Endothelial cell of umbilical vein (primary cell): ENCODE measurements at places on chromosomes 1 and 21. TPM values are rescaled to one million over a fixed set of nuclear protein-coding genes. Genes with fewer than 3 reads are reported as not detected.
A peak's percentile ranks its signal among the peaks of the same experiment; 100 is the strongest.

- no peak overlapping the region for H3K4me3 ChIP-seq
- no peak for DNase-seq
Measured at GRCh38 chr1:216936779-216937178, 213.6 kb upstream of the ESRRG start.

GRCh38 chr1:183942933-183943693 lies 94.4 kb downstream of the COLGALT2 start:
- peaks cover 5% of the 10 kb centered on the region for H3K27me3 ChIP-seq
- H3K27ac ChIP-seq, result no peak overlapping the region
- DNase-seq, result no peak
- no peaks in the 10 kb centered on the region for H3K36me3 ChIP-seq
- H3K4me1 ChIP-seq, result no peaks in the 10 kb centered on the region
- H3K4me3 ChIP-seq, result no peak overlapping the region

DNA sequence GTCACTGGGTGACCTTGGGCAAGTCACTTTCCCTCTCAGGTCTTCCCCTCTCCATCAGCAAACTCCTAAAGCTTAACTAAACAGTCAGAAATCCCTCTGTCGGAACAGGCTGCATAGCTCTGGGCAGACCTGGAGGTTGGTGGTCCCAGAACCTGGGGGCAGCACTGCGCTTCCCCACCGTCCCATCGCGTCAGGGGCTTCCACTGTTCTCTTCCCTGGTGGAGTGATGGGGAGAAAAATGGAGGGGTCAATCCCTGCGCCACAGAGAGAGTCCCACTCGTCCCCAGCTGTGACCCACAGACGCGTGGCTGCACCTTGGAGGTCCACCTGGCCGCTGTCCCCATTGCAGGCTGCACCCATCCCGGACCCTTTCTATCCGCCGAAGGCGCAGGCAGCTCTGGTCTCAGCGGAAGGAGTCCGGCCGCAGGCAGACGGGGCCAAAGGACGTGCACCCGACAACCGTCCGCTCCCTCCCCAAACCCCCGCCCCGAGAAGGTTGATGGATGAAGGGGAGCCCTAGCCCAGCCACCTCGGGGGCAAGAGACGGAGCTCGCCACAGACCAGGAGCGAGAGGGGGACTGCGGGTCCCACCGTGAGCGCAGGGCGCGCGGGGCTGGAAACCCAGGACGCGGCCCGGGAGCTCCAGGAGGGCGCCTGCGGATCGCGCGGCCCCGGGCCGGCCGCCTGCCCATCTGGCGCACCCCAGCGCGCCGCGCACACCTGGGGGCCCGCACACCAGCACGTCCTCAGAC lies 588 bp upstream of the WNT3A start:
- no peak overlapping the region for H3K27ac ChIP-seq
- H3K4me3 ChIP-seq, result no peak overlapping the region
- no peaks in the 10 kb centered on the region for H3K36me3 ChIP-seq

GRCh38 chr1:112061056-112061455 lies 71.6 kb upstream of the KCND3 start:
- H3K4me1 ChIP-seq, result no peaks in the 10 kb centered on the region
- H3K27me3 ChIP-seq, result no peaks in the 10 kb centered on the region
- no peak for DNase-seq
- H3K36me3 ChIP-seq, result no peaks in the 10 kb centered on the region
- H3K27ac ChIP-seq, result no peak overlapping the region

GRCh38 chr1:192737306-192737705 lies 71.5 kb upstream of the RGS2 start:
- no peaks in the 10 kb centered on the region for H3K36me3 ChIP-seq
- H3K4me3 ChIP-seq, result no peak overlapping the region
- H3K27me3 ChIP-seq, result no peaks in the 10 kb centered on the region
- H3K27ac ChIP-seq, result no peak overlapping the region

- H3K27ac ChIP-seq, result no peak overlapping the region
- H3K27me3 ChIP-seq, result peaks cover 12% of the 10 kb centered on the region
- no peaks in the 10 kb centered on the region for H3K4me1 ChIP-seq
- DNase-seq, result no peak
Measured at GRCh38 chr1:26405281-26405915, 5.2 kb upstream of the LIN28A start.

DNA sequence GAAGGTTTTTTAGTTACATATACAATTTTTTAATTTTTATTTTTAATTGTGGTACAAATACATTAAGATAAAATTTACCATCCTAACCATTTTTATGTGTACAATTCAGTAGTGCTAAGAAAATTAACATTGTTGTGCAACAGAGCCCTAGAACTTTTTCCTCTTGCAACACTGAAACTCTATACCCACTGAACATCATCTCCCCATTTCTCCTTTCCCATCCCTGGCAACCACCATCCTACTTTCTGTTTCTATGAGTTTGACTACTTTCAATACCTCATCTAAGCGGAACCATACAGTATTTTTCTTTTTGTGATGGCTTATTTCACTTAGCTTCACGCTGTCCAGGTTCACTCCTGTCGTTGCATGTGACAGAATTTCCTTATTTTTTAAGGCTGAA lies 54.1 kb downstream of the PALMD start:
- H3K4me1 ChIP-seq, result no peaks in the 10 kb centered on the region
- H3K4me3 ChIP-seq, result no peak overlapping the region

DNA sequence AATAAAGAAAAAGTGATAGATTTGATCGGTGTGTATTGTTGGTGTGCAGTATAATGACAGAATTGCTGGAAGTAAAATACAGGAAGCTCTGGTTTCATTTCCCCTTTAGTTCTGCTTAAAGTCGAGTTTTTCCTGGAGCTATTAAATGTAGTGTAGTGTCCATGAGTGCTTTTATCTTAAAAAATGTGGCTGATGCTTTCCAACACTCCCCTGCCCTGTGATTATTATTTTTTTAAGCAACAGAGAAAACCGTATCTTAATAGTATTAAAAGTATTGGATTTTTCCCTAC lies 1.1 kb downstream of the LGALS8 start:
- H3K27me3 ChIP-seq, result no peaks in the 10 kb centered on the region
- peak overlapping the region; percentile 95 for H3K4me3 ChIP-seq

GRCh38 chr1:199292896-199293295 lies 654.1 kb downstream of the PTPRC start:
- no peak for DNase-seq
- H3K4me1 ChIP-seq, result peaks cover 22% of the 10 kb centered on the region
- H3K36me3 ChIP-seq, result no peaks in the 10 kb centered on the region
- no peak overlapping the region for H3K4me3 ChIP-seq
- H3K27ac ChIP-seq, result no peak overlapping the region

DNA sequence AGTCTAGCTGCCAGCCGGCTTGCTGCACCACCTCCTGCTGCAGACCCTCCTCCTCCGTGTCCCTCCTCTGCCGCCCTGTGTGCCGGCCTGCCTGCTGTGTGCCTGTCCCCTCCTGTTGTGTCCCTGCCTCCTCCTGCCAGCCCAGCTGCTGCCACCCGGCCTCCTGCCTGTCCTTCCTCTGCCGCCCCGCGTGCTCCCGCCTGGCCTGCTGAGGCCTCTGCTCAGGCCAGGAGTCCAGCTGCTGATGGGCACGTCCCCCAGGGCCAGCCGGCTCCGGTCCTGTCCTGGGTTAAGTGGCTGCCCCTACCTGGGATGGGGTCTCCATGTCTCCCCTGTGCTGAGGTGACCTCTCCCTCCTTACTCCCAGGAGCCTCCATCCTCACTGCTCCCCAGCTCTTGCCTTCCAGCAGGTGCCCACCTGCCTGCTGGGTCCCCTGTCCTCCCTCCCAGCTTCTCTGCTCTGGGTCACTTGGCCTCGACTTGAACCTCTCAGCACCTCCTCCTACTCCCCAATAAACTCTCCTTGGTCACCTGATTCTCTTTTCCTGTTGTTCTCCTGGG lies 870 bp downstream of the KRTAP10-8 start:
- H3K4me1 ChIP-seq, result no peaks in the 10 kb centered on the region
- no peak overlapping the region for H3K27ac ChIP-seq
- DNase-seq, result no peak

- peak overlapping the region; percentile 52 for H3K27ac ChIP-seq
- no peaks in the 10 kb centered on the region for H3K27me3 ChIP-seq
- DNase-seq, result peak; percentile 19
- no peaks in the 10 kb centered on the region for H3K36me3 ChIP-seq
- peaks cover 25% of the 10 kb centered on the region for H3K4me1 ChIP-seq
Measured at GRCh38 chr1:218474128-218474527, 129.0 kb downstream of the TGFB2 start.

DNA sequence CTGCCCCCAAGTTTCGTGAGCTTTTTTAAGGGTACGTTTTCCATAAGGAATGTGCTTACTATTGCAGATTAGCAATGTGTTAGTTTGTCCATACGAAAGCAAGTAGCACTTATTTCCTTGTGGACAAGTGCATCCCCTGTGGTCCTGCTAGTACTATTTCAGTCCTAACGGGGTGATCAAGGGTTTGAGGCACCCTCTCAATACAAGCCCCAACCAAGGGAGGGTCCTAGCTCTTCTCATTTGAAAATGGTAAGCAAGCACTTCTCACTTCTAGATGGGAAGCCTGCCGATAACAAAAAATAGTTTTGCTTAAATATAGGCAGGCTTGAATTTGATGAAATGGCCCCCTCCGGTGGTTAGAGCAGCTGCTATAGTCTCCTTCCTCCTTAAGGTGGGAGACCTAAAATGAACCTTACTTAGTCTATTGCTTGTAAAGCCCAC lies 64.0 kb upstream of the HMCN1 start:
- H3K36me3 ChIP-seq, result no peaks in the 10 kb centered on the region
- no peak overlapping the region for H3K4me3 ChIP-seq
- H3K4me1 ChIP-seq, result peaks cover 17% of the 10 kb centered on the region
- DNase-seq, result peak; percentile 74
- H3K27ac ChIP-seq, result no peak overlapping the region
- H3K27me3 ChIP-seq, result no peaks in the 10 kb centered on the region

DNA sequence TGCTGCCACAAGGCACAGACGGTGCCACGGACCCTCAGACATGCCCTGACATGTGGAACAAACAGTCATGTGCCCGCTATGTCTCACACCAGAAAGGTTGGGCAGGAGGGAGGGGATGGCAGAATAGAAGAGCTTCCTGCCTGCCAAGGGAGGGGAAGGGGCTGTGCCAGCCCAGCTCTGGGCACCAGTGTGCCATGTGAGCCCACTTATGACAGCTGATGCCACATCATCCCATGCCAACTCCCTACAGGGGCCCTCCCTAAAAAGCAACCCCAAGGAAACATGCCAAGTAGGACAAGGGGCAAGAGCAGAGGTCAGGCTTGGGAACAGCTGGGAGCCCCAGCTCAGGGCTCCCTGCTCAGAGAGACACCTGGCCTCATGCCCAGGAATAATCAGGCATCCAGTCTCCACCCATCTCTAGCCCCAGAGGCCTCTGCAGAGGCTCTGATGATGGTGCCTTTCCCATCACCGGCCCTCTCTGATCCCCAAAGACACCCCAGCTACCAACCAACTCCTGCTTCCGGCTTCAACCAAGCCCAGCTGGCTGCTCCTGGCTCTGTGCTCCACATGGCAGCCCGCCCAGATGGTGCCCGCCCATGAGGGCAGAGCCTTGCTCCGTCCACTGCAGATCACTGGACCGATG lies 10.3 kb downstream of the ADGRB2 start:
- no peaks in the 10 kb centered on the region for H3K36me3 ChIP-seq
- H3K4me1 ChIP-seq, result no peaks in the 10 kb centered on the region
- H3K27ac ChIP-seq, result no peak overlapping the region
- H3K27me3 ChIP-seq, result no peaks in the 10 kb centered on the region
- no peak overlapping the region for H3K4me3 ChIP-seq
- no peak for DNase-seq

DNA sequence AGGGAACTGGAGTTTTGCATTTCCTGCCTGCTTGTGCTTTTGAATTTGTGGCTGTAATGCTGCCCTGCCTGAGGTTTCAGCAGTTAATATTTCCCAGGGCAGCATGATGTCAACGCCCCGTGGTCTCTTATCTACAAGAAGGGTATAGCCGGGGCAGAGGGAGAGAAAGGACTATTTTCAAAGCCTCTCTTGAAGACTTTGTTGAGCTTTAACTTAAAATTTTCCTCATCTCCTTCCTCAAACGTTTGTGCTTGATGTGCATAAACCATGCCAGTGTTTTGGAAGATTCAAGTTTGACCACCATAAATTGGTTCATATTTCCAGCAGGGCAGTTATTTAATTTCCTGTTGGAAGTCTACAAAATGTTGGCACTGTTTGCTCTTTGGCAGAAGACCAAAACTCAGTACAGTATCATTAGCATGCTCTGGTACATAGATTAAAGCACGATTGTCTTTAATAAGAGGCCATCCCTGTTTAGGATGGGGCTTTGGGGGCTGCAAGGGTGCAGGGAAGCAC lies 43.4 kb downstream of the ROR1 start:
- H3K36me3 ChIP-seq, result no peaks in the 10 kb centered on the region
- DNase-seq, result peak; percentile 54

- no peaks in the 10 kb centered on the region for H3K36me3 ChIP-seq
- no peaks in the 10 kb centered on the region for H3K27me3 ChIP-seq
- H3K27ac ChIP-seq, result no peak overlapping the region
- no peak overlapping the region for H3K4me3 ChIP-seq
Measured at GRCh38 chr1:107016376-107016978, 40.0 kb upstream of the PRMT6 start.

GRCh38 chr1:55311057-55311641 lies 96.0 kb upstream of the USP24 start:
- H3K4me1 ChIP-seq, result peaks cover 32% of the 10 kb centered on the region
- peak overlapping the region; percentile 93 for H3K27ac ChIP-seq
- no peaks in the 10 kb centered on the region for H3K36me3 ChIP-seq
- DNase-seq, result no peak

The LRRIQ3 gene
- 0.72 and 1.1 TPM in 2 replicates for total RNA-seq

The CASQ2 gene
- not detected in 2 replicates for total RNA-seq

The FAM72A gene
- 9.4 and 9.6 TPM in 2 replicates for total RNA-seq

The F11R gene
- 86.3 and 97.0 TPM in 2 replicates for total RNA-seq

The CELA3B gene
- total RNA-seq, result 0.48 TPM in 1 of 2 replicates, not detected in the other

The CRABP2 gene
- total RNA-seq, result 1.0 and 2.6 TPM in 2 replicates

The CNST gene
- total RNA-seq, result 18.1 and 21.5 TPM in 2 replicates

The MUL1 gene
- total RNA-seq, result 23.9 and 28.3 TPM in 2 replicates

The IGSF9 gene
- total RNA-seq, result 0.15 and 0.16 TPM in 2 replicates

The OR2L3 gene
- not detected in 2 replicates for total RNA-seq
